ENCODE measurements at places on chromosomes 2 and 18. TPM values are rescaled to one million over a fixed set of nuclear protein-coding genes. Genes with fewer than 3 reads are reported as not detected.

GRCh38 chr2:8599421-8600242, 82.2 kb upstream of the ID2 start:
- DNase-seq: no peak

DNA sequence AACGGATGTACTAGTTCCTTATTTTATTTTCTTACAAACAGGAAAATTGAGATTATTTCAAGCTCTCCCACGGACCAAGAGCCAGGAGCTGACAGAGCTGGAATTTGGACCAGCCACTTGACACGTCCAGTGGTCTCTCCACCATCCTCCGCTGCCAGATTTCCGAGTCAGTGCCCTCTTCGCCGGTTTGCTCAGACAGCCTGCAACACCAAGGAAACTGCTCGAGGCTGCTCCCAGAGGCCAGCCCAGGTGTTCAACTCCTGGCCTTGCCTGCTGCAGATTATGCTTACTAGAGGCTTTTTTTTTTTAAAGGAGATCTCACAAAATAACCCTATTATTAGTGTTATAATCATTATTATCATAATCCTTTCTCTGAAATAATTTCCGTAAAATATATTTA, 779.8 kb downstream of the RNF144A start:
- DNase-seq: no peak

GRCh38 chr2:136167721-136168475, 49.9 kb upstream of the CXCR4 start:
- no peak for DNase-seq

The SLC5A7 gene
- total RNA-seq: 5.3 TPM

The REG3G gene
- 1.7 TPM for total RNA-seq

Measured in umbilical cord (tissue), 2 donors.